ENCODE measurements at places on chromosomes 5 and 9.

DNA sequence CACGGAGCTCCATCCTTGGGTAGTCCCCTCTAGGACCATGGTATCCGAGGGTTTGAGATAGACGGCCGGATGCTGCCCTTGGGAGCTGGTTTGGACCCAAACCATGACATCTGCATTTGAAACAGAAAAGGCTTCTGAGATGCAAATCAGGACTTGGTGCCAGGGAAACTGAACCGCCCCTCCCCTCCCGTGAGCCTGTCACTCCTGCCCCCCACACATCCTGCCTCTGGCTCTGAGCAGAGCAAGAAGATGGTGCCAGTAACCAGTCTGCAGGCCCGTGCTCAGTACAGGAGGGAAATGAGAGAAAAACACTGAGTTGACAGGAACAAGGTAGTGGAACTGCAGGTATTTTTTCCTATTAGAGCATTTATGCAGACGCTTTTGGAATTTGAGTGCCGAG lies 18.6 kb downstream of the ARPC5L start:
- no peak for DNase-seq

DNA sequence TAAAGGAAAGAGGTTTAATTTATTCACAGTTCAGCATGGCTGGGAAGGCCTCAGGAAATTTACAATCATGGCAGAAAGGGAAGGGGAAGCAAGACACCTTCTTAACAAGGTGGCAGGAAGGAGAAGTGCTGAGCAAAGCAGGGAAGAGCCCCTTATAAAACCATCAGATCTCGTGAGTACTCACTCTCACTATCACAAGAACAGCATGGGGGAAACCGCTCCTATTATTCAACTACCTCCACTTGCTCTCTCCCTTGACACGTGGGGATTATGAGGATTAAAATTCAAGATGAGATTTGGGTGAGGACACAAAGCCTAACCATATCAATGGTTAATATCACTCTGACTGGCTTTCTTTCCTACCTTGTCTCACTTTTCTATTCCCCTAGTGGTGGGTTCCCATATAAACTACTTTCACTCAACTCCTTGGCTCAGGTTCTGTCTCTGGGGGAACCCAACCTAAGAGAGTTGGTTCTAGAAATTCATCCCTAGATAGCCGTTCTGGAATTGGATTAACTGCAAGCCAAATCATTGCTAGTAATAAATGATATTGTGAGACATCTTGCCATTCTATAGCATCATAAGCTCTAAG lies 749.8 kb upstream of the GRAMD2B start:
- no peak for DNase-seq

DNA sequence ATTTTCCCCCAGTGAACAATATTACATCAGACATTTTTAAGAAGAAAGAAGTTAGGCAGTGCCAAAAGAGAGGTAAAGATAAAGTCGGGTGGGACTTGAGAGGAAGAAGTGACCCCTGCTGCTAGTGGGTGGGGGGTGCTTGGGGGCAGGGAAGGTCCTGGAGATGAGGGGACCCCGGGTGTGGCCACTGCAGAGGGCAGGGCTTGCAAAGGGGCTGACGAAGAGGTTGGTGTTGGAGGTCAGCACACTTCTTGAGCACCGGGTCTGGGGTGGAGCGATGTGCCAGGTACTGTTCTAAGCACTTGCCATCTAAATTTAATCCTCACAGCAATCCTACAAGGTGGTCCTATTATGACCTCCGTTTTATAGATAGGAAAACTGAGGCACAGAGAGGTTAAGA lies 62.0 kb downstream of the AMBP start:
- no peak for DNase-seq

GRCh38 chr5:157602505-157602904 lies 26.9 kb upstream of the ADAM19 start:
- DNase-seq: no peak

- DNase-seq: peak; percentile 42
Measured at GRCh38 chr5:59099270-59099994, 516.6 kb downstream of the RAB3C start.

DNA sequence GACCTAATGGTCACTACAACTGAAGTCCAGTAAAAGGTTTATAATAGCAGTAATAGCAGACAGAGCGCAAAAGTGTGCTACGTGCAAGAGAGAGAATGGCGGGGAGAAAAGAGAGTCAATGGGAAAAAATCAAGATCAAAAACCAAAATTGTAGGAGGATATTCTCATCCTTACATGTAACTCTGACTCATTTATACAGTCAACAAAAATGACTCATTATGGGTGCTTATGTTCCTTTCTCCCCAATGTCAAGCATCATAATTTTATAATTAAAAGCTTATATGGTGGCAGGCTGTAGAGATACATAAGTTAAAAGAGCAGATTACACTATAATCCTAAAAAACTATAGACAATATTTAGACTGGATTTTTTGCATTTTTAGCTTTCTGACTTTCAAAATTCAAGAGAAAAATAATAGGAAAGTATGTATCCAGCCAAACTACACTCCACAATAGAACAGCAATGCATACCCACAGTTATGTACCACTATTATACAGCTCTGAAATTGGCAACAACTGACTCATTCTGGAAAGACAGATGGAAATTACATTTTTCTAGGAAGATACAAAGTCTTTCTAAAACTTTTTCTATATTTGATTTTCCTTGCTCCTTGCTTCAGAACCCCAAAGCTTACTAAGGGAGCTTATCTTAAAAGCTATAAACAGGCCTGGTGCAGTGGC lies 78.4 kb downstream of the PLPP1 start:
- DNase-seq: no peak

GRCh38 chr9:110036286-110036685 lies 171.7 kb downstream of the C9orf152 start:
- DNase-seq: no peak

- DNase-seq: no peak
Measured at GRCh38 chr9:104961701-104962359, 33.9 kb upstream of the ABCA1 start.

- no peak for DNase-seq
Measured at GRCh38 chr5:16799796-16800195, 136.3 kb downstream of the MYO10 start.

- DNase-seq: no peak
Measured at GRCh38 chr5:87354496-87354895, 58.2 kb downstream of the CCNH start.

DNA sequence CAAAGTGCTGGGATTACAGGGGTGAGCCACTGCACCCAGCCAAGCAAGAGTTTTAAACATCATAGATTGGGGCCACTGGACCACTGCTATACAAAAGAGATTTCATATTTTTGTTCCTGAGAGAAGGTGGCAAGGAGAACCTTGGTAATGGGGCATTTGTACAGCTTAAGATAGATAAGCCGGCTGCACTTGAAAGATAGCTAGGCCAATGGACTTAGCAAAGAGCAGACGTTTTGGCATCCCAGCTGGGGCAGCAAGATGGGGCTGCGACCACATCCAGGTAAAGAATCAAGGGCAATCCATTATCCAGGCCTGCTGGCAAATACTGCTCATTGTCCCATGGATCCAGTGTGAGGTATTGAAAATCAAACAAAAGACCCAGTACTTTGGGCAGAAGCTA lies 3.9 kb upstream of the ISCA1 start:
- no peak for DNase-seq

DNA sequence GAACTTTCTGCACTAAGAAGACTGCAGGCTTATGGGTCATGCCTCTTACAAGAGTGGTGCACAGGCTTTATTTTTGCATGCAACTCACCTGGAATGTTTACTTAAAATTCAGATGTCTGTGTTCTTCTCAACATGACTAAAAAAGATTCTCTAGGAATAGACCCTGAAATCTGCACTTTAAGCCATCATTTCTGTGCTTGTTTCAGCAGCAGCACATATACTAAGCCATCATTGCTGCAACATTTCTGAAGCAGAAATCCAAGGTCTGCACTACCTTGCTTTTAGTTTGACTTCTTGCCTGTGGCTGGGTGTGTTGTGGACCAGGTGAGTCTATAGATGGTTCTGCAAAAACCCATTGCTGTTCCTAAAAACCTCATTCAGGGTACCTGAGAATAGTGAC lies 156.8 kb downstream of the CEP120 start:
- DNase-seq: no peak

GRCh38 chr5:110752953-110753352 lies 14.1 kb downstream of the SLC25A46 start:
- DNase-seq: no peak

DNA sequence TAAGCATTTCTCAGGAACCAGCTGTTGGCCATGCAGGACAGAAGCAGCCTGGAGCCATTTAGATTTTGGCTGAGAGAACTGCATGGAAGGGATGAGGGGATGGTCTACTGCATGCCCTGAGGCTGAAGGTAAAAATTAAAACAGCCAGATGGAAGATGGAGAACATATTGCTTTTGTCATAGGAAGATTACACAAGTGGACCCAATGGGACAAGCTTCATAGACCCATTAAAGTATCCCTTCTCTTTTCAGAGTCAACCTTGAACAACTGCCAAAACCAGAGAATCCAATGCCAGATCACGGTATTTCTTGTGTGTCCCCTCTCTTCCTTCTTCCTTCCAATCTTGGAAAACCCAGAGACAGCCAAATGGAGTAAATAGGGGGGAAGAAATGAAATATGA lies 253.4 kb downstream of the NR2F1-AS1 start:
- DNase-seq: no peak

- no peak for DNase-seq
Measured at GRCh38 chr5:135458921-135459331, 6.8 kb upstream of the TIFAB start.

GRCh38 chr9:92661743-92662142 lies 8.2 kb downstream of the IPPK start:
- DNase-seq: no peak

GRCh38 chr5:37437711-37438110 lies 58.6 kb downstream of the WDR70 start:
- DNase-seq: no peak

DNA sequence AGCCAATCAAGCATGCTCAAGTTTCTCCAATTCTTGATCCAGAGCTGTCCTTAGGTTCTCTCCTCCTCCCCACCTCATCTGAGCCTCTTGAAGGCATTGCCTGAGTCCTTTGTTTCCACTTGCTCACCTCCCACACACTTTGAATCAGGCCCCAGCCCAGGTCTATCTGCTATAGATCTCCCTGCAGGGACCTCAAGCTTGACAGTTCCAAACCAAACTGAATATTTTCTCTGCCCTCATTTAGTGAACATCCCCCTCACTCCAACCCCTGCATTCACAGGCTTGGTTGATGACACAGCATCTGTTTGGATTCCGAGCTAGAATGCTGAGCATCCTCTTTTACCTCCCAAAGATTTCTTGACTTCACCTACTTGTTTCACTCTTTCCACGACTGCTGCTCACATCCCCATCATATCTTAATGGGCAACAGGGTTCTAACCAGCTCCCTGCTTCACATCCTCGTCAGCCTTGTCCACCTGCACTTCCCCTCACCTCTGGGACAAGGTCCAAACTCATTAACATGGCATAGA lies 474.5 kb downstream of the ZSWIM6 start:
- no peak for DNase-seq

- DNase-seq: no peak
Measured at GRCh38 chr9:133333011-133333410, 3.0 kb downstream of the SURF6 start.

DNA sequence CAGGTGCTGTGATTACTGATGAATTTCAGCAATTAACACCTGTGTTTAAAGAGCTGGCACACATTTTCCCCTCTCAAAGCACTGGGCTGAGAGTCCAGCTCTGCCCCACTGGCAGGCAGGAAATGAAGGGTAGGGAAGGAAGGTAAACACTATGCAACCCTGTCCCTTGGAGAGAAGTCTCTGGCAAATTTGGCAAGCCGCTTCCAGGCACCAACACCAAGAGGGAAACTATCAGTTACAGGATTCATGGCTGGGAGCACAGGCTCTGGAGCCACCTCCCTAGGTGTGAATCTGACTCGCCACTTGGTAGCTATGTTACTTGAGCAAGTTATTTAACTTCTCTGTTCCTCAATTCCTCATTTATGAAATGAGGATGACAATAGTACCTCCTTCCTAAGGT lies 3.3 kb downstream of the ANKS6 start:
- DNase-seq: no peak

GRCh38 chr5:64166201-64166959 lies 737 bp downstream of the RNF180 start:
- DNase-seq: no peak

GRCh38 chr5:64147849-64148441 lies 17.7 kb upstream of the RNF180 start:
- no peak for DNase-seq

DNA sequence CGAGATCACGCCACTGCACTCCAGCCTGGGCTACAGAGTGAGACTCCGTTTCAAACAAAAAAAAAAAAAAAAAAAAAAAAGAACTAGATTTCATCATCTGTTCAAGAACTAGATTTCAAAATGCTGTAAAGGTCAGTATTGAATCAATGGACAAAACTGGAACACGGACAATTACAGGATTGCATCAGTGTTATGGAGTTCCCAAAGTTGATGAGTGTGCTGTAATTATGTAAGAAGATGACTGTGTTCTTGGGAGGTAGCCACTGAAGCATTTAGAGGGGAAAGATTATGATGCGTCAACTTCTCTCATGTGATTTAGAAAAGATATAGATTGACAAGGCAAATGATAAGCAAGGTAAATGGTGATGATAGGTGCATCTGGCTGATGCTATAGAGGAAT lies 6.5 kb downstream of the FAM240B start:
- no peak for DNase-seq

DNA sequence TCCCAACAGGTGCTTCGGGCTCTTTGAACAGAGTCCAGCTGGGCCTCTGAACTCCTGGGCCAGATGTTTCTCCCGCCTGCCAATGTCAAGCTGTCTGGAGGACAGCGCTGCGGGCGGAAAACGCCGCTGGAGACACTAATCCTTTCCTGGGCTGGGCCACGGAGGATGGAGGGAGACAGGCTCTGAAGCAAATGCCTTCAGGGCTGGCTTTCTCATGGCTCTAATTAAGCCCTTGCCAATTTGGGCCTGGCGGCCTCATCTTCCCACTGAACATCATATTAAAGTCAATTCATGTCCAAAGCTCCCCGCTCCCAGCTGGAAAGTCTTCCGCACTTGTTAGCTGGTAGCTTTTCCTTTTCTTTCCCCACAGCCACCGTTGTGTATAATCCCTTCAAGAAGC lies 72.7 kb downstream of the NTNG2 start:
- no peak for DNase-seq

DNA sequence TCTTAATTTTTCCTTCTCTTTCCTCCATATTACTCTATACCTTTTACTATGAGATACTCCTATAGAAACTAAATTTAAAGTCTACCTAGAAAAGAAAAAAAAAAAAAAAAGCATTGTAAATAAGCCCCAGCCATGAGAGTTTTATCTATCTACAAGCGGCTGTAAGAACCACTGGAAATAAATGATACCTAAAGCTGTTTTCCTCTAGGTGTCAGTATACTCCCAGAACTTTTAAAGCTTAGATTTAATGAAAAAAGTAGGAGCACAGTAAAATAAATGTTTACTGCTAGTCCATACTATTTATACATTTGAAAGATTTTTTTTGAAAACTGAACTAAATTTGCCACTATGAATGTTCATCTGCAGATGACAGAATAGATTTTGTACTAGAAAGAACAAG lies 26.2 kb downstream of the TYRP1 start:
- DNase-seq: no peak

Measured in stimulated activated CD8-positive, alpha-beta memory T cell treated with anti-CD3 and anti-CD28 coated beads, Interleukin-7, amount 100 ng/mL, for 48 hours (primary cell).